ENCODE measurements at places on chromosomes 13 and 19.
A peak's percentile ranks its signal among the peaks of the same experiment; 100 is the strongest.

DNA sequence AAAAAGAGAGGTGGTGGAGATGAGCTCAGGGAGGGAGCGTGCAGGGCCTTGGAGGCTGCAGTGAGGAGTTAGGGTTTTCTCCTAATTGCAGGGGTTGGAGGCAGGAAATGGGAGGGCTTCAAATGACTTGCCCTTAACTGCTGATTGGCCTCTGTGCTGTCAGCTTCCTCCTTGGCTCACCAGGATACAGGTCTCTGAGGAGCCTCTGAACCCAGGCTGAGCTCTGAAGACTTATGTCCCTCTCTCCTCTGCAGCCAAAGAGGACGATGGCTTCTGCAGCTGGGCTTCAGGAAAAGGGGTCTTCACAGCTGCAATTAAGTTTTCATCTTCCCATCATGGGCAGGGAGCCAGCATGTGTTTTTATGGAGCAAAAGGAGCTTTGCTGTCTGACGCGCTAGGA lies 6.7 kb upstream of the RANBP3 start:
- no peak for DNase-seq

DNA sequence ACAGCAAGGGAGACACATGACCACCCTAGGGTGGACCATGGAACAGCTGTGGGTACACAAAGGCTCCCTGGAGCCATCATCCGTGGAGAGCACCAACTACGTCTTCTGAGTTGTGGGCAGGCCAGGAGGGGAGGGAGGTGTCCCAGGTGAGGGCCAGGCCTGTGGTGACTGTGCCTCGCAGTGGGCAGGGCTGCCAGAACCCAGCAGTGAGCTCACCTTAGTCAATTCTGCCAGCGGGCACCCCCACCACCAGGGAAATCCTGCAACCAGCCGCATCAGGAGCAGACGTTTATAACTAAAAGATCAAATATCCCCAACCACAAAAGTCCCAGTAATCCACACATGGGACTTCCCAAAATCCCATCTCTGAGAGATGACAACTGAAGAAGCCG lies 19.6 kb downstream of the ELL start:
- DNase-seq: no peak

- DNase-seq: no peak
These were observed 80.3 kb upstream of the KLHL1 start for GRCh38 chr13:70188567-70188966.

DNA sequence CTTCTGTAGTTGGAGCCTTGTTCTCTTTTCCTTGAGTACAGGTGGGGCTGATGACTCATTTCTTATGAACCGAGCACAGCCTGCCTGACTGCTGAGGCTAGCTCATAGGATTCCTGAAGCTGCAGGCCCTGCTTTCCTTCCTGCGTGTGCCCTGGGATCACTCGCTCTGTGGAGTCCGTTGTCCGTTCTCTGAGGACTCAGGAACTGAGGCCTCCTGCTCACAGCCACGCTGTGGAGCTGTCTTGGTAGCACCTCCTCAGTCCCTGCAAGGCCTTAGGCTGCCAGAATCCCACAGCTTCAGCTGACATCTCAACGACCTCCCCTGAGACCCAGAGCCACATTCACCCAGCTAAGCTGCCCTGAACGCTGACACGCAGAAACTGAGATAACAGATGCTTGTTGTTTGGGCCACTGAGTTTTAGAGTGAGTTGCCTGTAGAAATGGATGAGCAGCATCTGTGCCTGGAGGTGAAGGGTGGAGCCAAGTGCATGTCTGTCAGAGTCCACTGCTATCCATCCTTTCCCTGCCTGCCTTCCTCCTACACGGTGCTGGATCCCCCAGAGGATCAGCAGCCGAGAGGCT lies 72.9 kb downstream of the ARHGEF7 start:
- DNase-seq: no peak

DNA sequence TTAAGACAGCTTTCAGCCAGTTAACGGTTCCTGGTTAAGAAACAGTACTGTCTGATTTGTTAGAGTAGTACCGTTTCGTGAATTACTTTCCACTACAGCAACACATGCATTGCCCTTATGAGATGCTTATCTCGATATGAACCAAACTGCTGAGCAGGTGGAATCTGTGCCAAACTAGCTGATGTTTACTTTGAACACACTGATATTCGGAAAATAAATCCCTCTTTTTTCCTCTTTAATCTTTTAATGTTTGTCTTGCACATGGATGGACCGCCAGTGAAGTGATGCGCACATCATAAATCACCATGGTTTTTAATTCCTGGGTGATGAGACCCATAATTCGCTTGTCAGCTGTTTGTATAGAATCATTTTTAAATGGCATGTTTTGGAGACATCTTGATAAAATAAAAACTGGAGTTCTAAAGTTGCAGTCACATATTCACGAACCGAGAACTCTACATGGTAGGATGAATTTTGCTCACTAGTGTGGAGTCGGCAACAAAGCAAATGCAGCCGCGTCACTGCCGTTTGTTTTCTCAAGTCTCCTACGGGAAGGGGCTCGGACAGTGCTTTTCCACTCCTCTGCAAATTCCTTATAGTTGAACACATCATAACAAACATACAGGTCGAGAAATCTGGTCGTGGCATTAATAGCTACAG lies 1.1 kb downstream of the GJA3 start:
- DNase-seq: no peak

GRCh38 chr13:78589206-78589605 lies 14.1 kb downstream of the POU4F1 start:
- no peak for DNase-seq

DNA sequence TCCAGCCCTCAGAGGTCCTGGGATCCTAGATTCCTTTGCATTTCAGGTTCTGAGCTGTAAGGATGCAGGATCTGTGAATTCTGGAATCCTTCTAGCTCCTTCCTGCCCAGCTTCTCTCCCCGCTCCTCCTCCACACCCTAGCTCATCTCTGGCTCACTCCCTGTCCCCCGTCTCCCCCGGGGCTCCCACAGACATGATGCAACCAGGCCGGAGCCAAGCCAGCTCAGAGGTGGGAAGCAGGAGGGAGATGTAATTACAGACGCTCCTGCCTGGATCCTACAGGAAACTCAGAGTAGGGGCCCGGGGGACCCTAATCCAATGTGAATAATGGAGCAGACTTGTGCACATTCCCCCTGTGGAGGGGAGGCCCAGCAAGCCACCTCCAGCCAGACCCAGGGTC lies 4.5 kb downstream of the GNG8 start:
- DNase-seq: peak; percentile 72

GRCh38 chr13:112140366-112140765 lies 73.4 kb downstream of the SOX1 start:
- DNase-seq: no peak

- DNase-seq: no peak
These were observed 14.6 kb downstream of the CBARP start for GRCh38 chr19:1223018-1223855.

GRCh38 chr13:28636069-28636468 lies 22.9 kb upstream of the POMP start:
- peak; percentile 72 for DNase-seq

DNA sequence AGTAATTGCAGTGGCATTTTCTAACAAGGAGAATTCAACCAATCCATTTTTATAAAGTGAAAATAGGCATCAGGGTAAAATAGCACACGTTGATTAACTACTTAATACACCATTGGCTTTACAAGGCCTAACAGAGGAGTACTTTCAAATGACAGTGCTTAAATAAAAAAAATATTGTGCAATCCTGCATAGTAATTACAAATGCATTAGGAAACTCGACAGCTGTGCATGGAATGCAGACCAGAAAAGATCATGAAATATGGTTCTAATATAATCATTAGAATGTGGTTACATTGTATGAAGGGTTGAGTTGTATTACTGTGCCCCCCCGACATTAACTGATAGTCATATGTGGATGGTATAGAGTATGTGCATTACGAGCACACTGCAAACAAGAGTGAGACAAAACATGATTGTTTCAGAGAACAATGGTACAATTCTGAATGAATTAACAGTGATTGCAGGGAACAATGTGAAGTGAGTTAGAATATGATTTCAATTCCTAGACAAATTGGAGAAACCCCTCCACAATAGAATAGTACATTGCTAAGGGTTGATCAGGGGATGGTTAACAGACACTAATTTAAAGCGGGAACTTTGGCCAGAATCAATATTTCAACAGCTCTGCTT lies 270.6 kb downstream of the GPC5 start:
- no peak for DNase-seq

- DNase-seq: no peak
These were observed 3.8 kb downstream of the ZIC2 start for GRCh38 chr13:99985241-99985874.

DNA sequence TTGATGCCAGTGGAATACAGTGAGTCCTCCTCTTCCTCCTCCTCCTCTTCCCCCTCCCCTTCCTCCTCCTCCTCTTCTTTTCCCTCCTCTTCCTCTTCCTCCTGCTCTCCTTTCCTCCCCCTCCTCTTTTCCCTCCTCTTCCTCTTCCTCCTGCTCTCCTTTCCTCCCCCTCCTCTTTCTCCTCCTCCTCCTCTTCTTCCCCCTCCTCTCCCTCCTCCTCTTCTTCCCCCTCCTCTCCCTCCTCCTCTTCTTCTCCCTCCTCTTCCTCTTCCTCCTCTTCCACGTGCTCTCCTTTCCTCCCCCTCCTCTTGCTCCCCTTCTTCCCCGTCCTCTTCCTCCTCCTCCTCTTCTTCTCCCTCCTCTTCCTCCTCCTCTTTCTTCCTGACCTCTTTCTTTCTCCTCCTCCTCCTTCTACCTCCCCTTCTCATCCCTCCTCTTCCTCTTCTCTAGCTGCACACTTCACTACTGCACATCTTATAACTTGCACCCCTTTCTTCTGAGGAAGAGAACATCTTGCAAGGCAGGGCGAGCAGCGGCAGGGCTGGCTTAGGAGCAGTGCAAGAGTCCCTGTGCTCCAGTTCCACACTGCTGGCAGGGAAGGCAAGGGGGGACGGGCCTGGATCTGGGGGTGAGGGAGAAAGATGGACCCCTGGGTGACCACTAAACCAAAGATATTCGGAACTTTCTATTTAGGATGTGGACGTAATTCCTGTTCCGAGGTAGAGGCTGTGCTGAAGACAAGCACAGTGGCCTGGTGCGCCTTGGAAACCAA lies 5.6 kb downstream of the PDX1 start:
- DNase-seq: no peak

DNA sequence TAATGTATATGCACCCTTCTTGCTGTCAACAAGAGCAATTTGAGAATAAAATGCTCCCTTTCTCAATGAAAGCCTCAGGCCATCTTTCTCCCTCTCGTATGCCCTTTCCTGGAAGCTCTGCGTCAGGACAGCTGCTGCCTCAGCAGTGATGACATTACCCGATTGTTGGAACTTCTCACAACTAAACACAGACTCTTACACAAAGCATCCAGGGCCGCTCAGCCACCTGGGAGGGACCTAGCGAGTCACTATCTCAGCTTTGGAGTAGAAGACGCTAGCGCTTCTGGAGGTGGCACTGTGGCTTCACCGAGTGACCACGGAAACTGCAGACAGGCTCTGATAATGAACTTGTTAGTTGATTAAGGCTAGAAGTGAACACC lies 153.2 kb upstream of the SOX1 start:
- DNase-seq: no peak

- no peak for DNase-seq
These were observed 57.7 kb downstream of the ATP8A2 start for GRCh38 chr13:25429466-25429865.

- no peak for DNase-seq
These were observed 1667.8 kb downstream of the PCDH9 start for GRCh38 chr13:65562305-65562704.

DNA sequence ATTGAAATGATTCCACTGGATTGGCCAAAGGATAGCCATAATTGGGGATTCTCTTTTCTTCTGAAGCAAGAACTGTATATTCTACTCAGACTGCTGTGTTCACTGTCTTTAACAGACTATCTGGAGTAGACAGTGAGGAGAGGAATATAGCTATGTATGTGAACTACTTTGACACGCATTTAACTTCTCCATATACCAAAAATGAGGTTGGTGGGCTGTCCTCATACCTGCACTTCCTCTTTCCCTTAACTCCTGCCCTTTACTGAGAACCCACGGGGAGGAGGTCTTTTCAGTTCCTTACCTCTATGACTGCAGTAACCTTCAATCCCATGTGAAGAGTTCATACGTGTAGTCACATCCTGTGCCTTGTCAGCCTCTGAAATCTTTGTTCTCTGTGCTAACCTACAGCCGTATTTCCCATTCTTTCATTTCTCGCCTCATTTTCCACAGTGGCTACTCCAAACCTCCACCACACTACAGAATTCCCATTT lies 305.8 kb downstream of the MTUS2 start:
- no peak for DNase-seq

- no peak for DNase-seq
These were observed 35.0 kb downstream of the NAA16 start for GRCh38 chr13:41345914-41346589.

DNA sequence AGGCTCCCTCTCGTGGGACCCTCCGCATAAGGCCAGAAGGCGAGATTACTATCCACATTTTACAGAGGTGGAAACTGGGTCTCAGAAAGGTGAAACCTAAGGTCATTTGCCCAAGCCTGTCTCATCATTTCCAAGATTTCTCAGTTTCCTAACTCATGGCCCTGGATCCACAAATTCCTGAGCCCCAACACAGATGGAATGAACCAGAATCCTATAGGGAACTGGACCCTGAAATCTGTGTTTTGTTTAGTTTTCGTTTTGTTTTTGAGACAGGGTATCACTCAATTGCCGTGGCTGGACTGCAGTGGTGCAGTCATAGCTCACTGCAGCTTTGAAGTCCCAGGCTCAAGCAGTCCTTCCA lies 563 bp upstream of the GNG7 start:
- DNase-seq: no peak

DNA sequence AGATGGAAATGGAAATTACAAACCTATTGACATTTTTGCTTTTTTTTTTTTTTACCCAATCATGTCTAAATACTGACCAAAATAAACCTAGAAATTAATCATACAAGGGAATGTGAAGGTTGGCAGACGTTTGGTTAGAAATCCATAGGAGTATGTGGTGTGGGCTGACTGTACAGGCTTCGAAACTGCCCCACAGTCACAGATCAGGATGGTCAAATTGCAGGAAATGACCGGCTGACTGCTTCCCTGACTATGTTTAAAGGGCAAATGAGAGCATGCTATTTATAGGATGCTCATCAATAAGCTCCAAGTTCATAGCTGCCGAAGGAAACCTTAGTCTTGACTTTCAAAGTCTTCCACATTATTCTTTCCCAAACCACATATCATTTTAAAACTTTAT lies 118.4 kb downstream of the COG6 start:
- peak; percentile 74 for DNase-seq

- DNase-seq: no peak
These were observed 391.6 kb downstream of the HS6ST3 start for GRCh38 chr13:96481482-96481881.

DNA sequence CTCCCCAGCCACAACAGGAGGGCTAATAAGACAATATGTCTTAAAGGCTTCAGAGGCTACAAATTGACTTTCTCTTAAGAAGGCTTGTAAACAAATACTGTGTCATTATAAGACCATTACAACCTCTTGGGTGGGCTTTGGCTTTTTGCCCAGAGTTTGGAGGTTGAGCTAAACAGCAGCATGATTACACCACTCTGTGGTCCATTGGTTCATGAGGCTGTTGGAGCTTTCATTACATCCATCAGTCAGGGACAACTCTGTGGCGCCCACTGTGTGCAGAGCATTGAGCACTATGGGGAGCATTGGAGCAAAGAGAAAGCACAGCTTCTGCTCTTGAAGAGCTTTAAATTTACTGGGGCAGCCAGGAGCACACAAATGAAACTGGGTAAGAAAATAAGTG lies 75.9 kb downstream of the TNFSF11 start:
- DNase-seq: no peak
